A549 treated with dexamethasone at 1 μM for 4 hours (cell line): ENCODE measurements at places on chromosomes 7 and 10. TPM values are rescaled to one million over a fixed set of nuclear protein-coding genes. Genes with fewer than 3 reads are reported as not detected.

Gene FANK1
- total RNA-seq = 1.9 to 3.2 TPM (median 2.4 TPM) in 5 replicates

Gene HK1
- total RNA-seq = 36.7 to 47.7 TPM (median 46.5 TPM) in 5 replicates

Gene SEPTIN7
- total RNA-seq = 191 to 228 TPM (median 211 TPM) in 5 replicates

Gene KLF14
- 0.02 to 0.05 TPM in 2 of 5 replicates, not detected in the others for total RNA-seq

Gene SSC4D
- total RNA-seq = 0.97 to 1.5 TPM (median 1.3 TPM) in 5 replicates

Gene NUPR2
- total RNA-seq = not detected in 5 replicates

Gene CDHR3
- 3.5 to 4.3 TPM (median 3.8 TPM) in 5 replicates for total RNA-seq

Gene GARIN1A
- total RNA-seq = 0.46 to 0.66 TPM (median 0.56 TPM) in 5 replicates

Gene TMEM236
- total RNA-seq = 0.04 to 0.05 TPM (median 0.05 TPM) in 3 of 5 replicates, not detected in the others

Gene SLC25A13
- 35.0 to 38.4 TPM (median 36.1 TPM) in 5 replicates for total RNA-seq

Gene CCL24
- not detected in 5 replicates for total RNA-seq
